ENCODE measurements at places on chromosomes 5 and 9.

DNA sequence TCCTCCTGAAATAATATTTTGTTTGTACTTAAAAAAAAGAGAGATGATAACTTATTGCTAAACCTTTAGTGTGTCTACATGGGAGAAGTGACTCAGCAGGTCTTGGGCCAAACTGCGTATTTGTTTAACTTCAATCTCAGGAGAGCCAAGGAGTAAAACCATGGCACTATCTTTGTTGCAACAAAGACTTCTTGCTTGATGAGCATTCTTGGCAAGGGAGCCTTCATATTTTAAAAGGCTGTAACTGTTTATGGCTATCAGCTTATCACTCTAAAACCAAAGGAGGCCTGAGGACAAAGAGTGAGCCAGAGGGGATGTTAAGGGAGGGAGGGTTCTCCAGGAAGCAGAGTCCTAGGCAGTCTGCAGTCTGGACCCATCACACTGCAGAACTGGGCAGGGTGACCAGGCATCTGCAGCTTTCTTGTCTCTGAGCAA lies 216.2 kb upstream of the S1PR3 start:
- DNase-seq: no peak

GRCh38 chr9:130199605-130200004 lies 27.4 kb downstream of the NCS1 start:
- no peak for DNase-seq

DNA sequence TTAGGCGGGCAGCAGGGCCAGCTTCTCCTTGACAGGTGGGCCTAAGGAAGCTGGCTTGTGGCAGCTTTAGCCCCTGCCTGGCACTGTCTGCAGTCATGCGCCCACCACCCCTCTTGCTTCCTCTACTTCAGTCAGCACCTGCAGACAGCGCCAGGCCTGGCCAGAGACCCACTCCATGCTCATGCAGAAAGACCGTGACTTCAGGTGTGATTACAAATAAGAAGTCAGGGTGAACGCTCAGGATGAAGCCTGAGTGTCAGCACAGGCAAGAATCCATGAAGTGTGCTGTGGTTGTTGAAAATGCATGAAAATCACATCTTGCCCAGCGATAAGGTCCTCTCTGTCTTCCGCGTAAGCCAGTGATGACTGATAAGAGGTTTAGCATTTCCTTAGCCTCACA lies 3.4 kb downstream of the CSF2 start:
- no peak for DNase-seq

- no peak for DNase-seq
Observed at GRCh38 chr5:36152324-36153297, 700 bp downstream of the SKP2 start.

GRCh38 chr5:6488021-6488420 lies 39.4 kb downstream of the UBE2QL1 start:
- no peak for DNase-seq

GRCh38 chr5:131532031-131532640 lies 102.9 kb downstream of the RAPGEF6 start:
- DNase-seq: no peak

Measured in GM12891 (cell line).